NCI-H526 (cell line): ENCODE measurements at places on chromosomes 1 and 21.

DNA sequence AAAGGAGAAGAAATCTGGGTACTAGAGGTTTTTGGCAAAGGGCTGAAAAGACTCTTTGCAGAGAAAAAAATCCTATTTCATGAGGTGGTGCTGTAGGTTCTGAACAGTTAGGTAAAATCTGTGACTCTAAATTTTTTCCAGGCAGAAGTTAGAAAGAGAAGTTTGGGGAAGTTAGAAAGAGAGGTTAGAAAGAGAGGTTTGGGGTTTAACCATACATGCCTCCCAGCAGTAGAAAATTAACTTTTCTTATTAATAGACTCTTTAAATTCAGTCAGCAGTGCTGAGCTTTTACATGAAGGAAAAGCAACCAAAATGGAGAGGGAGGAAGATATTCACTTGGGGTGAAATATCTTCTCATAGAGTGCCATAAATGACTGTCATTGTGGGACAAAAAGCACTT lies 12.2 kb downstream of the AMY1C start:
- no peak for DNase-seq

DNA sequence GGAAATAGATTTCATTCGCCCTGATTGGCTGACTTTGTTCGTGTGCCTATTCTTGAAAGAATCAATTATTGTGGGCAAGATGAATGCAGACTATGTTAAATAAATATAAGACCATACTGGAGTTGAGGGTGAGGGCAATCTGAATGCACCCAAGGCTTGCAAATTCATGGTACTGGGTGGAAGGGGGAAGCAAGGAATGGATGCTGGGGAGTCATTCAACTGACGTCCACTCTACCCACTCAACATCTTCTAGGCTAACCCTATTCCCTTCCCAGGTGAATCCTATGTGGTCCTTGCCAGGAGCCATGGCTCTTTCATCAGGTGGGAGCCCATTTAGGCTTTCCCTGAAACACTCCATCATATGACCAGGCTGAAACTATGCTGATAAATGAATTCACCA lies 5.7 kb upstream of the CYP4B1 start:
- no peak for DNase-seq

GRCh38 chr1:99943223-99943794 lies 26.5 kb upstream of the SLC35A3 start:
- no peak for DNase-seq

DNA sequence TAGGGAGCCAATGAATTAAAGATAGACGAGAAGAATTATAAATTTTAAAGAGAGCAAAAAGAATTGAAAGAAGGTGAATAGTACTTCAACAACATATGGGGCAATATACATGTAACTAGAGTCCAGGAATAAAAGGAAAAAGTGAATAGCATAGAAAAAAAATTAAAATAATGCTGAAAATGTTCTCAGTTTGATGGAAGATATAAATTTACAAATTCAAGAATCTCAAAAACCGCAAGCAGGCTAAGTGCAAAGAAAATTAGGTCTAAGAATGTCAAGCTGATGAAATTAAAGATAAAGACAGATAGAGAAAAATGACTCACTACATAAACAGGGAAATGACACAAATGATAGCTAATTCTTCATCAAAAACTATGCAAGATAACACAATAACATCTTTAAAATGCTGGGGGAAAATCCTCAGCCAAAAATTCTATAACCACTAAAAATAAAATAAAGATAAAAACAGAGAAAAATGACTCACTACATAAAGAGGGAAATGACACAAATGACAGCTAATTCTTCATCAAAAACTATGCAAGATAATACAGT lies 326.3 kb downstream of the TBX15 start:
- no peak for DNase-seq

DNA sequence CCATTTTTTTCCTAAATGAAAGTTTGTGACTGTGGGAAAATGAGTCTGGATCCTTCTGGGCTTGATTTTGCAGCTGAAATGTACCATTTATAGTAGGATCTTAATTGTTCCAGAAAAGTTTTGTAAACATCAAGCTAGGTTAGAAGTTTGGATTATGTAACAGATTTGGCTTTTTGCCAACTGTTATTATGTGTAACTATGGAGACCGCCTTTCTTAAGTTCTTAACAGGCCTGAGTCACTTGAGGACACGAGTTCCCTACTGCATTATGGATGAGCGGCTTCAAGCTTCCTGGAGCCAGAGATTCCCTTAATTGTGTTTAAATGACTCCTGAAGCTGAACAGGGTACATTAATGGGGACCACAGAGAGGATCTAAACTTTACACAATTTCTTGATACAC lies 22.2 kb downstream of the SLC25A33 start:
- DNase-seq, result no peak

- DNase-seq, result peak; percentile 87
Measured at GRCh38 chr1:1080122-1080757, 6.1 kb upstream of the RNF223 start.

- DNase-seq, result no peak
Measured at GRCh38 chr21:32764186-32764585, 7.4 kb downstream of the PAXBP1 start.

- DNase-seq, result no peak
Measured at GRCh38 chr21:29669416-29669815, 270.4 kb downstream of the GRIK1 start.

DNA sequence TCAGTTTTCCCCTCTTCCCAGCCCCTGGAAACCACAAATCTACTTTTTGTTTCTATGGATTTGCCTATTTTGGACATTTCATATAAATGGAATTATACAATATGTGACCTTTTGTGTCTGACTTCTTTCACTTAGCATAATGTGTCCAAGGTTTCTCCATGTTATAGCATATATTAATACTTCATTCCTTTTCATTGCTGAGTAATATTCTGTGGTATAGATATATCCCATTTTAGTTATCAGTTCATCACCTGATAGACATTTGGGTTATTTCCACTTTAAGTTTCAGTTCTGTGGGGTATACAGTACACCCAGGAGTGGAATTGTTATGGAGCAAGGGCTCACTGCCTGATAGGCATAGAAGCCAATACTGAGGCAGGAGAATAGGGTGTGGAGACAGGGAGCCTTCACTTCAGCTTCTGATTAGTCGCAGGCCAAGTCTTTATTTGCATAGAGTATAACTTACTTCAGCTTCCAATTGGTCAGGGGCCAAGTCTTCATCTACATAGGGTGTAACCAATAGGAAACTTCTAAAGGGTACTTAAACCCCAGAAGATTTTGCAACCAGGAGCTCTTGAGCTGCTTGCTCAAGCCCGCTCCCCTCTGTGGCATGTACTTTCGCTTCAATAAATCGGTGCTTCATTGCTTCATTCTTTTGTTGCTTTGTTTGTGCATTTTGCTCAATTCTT lies 8.3 kb upstream of the NVL start:
- DNase-seq, result no peak

GRCh38 chr1:207651583-207651982 lies 6.7 kb downstream of the CR1L start:
- no peak for DNase-seq

DNA sequence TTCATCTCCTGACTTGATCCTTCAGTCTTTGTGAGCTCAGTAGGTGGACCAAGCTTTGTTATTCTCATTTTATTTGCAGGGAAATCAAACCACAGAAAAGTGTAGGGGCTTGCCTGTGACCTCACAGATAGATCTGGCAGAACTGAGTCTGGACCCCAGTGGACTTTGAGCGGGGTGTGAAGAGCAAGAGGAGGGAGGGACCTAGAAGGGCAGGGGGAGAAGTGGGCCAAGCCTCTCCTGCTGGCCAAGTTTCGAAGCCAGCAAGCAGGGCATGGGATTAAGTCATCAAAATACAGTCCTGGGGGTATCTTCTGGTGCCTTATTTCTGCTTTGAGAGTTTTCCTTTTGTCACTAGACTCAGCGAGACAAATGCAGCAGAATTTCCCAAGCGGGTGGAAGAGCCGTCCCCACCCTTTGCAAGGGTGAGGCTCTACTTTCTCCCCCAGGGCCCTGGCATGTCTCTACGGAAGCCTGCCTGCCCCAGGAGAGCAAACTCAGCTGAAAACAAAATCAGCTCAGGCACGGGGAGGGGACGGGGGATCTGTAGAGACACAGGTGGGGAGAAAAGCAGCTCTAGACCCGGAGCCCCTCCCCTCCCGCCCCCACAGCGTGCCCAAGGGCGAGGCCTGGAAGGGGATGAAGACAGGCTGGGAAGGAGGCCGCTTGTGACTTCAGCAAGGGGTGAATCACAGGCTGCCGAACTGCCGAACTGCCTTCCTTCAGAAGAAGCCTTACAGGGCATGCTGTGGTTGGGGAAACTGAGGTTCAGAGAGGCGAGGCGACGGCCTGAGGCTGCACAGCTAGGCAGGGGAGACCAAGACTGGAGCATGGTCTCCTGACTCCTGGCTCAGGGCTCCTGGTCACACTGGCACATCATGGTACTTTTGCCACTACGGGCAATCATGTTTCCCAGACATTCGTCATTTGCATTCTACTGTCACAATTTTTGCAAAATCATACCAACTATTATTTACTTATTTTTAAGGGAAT lies 19.2 kb downstream of the PKP1 start:
- DNase-seq, result no peak

DNA sequence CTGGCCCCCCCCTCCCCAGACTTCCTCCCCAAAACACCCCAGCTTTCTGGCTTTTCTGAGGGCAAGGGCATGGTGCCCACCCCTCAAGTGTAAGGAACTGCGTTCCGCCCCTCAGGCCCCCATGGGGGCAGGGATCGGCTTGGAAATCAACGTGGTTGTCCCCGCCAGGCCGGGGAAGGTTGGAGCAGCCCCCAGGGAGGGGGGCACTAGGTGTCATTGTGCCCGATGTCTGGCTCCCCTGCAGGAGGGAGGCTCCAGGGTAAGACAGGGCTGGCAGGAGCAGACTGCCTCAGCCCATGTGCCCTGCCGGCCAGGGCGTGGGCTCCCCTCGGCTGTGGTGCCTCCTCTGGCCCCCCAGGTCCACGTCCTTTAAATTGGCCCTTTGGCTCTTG lies 7.4 kb upstream of the TFAP2E start:
- no peak for DNase-seq

GRCh38 chr1:24329331-24329730 lies 10.2 kb downstream of the GRHL3 start:
- DNase-seq, result no peak

GRCh38 chr21:33587792-33588484 lies 546 bp downstream of the DONSON start:
- peak; percentile 12 for DNase-seq

DNA sequence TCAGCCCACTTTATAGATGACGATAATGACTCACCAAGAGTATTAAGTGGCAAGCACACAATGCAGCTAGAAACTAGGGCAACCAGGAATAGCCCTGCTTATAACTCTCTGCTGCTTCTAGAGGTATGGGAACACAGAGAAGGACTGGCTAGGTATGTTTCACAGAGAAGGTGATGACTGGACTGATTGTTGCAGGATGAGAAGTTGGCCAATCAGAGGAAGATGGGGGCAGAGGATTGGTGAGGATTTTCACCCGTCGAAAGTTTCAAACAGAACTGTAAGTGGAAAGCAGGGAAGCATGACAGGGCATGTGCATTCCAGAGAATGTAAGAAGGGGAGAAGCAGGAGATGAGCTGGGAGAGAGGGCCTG lies 222.4 kb upstream of the JUN start:
- DNase-seq, result no peak

DNA sequence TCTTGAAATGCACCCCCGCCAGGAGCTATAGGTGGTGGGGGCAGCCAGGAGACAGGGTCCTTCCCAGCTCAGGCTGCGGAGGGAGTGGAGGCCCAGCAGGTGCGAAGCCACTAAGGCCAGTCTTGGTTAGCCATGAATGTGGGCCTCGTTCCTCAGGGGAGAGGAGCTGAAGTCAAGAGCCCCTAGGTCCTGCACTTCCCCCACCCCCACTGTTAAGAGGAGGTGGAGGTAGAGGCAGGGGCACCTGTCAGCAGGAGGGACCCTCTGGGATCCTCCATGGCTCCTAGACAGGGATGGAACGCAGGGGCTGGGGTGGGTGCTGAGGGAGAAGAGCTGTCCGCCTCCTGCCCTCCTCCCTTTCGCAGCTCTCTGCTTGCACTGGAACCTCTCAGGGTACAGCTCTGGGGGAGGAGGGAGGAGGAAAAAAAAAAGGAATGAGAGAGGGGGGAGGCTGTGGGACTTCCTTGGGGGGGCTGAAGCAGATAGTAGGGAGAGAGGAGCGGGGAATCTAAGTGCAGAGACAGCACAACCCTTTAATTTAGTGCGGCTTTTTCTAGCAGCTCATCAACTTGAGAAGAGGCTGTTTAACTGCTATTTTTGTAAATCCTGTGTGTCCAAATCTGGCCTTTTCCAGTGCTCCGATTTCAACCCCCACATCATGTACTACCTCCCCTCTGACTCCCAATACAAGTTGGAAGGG lies 37.0 kb downstream of the MATN1 start:
- no peak for DNase-seq

DNA sequence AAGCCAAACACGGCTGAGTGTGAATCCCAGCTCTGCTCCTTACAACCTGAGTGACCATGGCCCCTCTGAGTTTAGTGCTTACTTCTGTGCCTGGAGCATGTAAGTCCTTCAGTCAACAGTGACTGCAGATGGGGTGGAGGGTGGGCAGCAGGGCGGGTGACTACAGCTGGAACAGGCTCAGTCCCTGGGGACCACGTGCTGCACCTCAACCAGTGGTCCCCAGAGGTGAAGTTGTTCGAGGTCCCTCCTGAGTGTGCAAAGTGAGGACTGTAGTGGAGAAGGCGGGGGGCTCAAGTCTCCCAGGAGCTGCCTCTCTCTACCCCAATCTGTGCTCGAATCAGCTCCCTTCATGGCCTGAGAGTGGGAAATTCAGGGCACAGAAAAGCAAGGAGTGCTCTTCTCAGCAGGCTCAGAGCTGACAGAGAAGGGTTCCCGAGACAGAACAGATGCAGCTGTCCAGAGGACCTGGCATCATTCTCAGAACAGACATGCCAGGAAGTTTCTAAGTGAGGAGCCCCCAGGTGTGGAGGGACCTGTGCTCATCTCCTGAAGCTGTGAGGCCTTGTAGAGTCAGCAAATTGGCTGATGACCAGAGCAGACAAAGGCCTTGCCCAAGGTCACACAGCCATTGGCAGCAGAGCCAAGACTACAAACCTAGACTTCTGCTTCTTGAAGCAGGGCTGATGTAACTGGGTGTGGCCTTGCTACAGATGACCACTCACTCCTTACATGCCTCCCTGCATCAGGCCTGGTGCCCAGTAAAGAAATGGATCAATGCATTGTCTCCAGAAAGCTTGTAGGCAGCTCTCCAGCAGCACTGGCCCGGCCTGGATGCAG lies 61.7 kb upstream of the EDN2 start:
- DNase-seq, result no peak

GRCh38 chr1:226133504-226134123 lies 52.9 kb downstream of the ACBD3 start:
- DNase-seq, result no peak

- DNase-seq, result no peak
Measured at GRCh38 chr1:100542285-100542684, 4.3 kb downstream of the GPR88 start.

DNA sequence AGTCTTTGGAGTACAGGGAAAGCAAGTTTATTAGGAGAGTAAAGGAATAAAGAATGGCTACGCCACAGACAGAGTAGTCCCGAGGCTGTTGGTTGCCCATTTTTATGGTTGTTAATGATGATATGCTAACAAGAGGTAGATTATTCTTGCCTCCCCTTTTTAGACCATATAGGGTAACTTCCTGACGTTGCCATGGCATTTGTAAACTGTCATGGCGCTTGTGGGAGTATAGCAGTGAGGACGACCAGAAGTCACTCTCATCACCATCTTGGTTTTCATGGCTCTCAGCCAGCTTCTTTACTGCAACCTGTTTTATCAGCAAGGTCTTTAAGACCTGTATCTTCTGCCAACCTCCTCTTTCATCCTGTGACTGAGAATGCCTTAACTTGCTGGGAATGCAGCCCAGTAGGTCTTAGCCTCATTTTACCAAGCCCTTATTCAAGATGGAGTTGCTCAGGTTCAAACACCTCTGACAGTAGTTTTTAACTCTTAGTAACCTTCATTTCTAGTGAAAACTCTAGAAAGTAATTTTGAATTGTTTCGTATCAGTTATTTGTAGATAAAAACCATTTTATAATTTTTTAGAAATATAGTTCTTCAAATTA lies 26.2 kb downstream of the TCP10L start:
- no peak for DNase-seq
